ENCODE measurements at places on chromosomes 11 and 22.

DNA sequence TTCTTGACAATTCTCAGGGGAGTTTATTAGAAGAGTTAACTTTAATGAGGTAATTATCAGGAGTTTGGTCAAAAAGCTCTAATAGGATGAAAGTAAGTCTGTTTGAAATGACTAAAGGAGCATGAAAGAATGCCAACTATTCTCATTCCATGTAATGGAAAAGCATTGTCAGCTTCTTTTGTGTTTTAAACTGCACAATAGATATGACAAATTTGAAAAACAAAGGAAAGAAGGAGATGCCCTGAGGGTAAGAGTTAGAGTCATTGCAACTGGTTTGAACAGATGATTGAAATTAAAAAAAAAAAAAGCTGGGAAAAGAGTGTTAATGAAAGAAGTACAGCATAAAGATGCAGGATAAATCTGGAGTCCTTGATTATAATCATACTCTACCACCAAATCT is 296.8 kb upstream of the FOLH1 start:
- DNase-seq, result no peak

- DNase-seq, result no peak
Measured at GRCh38 chr11:117333917-117334316, 6.3 kb downstream of the CEP164 start.

DNA sequence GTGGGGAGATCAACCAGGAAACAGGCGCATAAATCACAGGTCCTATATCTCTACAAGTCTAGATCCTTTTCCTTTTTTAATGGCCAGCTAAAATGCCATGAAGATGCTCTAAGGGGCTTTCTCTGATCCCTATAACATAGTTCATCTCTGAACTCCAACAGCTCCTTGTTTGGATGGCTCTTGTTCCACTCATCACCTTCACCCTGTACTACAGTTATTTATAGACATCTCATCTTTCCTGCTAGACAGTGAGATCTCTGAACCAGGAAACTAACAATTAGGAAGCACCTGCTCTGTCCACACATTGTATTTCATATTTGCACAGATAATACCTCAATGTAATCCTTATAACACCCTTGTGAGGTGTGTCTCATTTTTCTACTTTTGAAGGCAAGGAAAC is 31.6 kb downstream of the KCNA4 start:
- no peak for DNase-seq

DNA sequence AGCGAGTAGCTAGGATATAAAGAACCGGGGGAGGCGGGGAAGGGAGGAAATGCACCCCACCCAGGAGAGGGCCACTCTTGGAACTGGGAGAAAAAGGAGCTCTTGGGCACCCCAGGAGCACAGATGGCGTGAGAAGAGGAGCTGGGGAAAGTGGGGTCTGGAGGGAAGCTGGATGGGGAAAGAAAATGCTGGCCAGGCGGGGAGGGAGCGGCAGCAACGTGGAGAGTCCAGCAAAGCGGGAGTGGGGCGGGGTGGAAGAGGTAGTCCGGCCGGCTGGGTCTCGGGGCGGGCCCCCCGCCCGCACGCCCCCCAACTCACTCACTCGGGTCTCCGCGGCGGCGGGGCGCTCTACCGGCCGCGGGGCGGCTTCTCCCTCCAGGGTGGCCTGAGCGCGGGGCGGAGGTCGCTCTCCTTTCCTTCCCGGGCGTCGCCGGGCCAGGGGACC is 522 bp downstream of the TOB2 start:
- DNase-seq, result no peak

DNA sequence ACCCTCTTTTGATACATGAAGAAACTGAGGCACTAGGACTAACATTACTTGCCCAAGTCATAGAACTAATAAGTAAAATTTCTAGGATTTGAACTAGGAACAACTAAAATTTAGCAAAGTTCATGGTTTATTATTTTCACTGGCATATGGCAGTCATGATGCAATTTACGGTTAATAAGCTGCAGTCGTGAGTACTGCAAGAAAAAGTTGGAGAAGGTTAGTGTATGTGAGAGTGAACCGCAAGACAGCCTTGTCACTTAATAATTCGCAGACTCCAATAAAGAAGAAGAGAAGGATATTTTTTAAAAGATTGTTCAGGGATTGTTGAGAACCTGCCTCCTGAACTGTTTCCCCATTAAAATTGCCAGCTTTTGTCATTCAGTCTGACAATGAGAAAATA is 663.4 kb upstream of the TENM4 start:
- no peak for DNase-seq

DNA sequence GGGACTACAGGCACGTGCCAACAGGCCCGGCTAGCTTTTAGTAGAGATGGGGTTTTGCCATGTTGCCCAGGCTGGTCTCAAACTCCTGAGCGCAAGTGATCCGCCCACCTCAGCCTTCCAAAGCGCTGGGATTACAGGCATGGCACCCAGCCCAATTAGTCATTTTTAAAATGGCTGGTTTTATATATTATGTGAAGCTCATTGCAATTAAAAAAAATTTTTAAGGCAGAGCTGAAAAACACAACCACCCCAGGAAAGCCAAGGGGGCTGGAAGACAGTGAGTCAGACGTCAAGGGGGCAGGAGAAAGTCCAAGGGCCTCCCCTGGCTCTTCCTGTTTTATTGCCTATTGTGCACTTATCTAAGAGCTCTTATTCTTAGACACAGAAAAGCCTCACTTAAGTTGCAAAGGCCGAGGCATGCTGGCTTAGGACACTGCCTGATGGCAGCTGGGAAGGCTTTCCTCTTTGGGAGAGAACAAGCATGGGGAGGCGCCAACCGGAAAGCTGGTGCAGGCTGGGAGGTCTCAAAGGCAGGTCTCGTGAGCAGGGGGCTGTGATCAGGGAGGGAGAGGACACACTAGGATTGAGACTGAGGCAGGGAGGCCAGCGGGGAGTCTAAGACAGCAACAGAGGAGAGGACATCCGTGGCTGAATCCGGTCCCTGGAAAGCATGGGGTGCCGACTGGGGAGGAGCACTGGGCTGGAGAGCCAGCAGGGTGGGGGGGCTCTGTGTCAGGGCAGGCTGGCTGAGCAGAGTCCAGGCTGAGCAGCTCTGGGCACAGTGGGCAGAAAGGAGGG is 11.1 kb upstream of the OSM start:
- DNase-seq, result no peak

- DNase-seq, result no peak
Measured at GRCh38 chr11:111220721-111221120, 24.8 kb upstream of the POU2AF2 start.

DNA sequence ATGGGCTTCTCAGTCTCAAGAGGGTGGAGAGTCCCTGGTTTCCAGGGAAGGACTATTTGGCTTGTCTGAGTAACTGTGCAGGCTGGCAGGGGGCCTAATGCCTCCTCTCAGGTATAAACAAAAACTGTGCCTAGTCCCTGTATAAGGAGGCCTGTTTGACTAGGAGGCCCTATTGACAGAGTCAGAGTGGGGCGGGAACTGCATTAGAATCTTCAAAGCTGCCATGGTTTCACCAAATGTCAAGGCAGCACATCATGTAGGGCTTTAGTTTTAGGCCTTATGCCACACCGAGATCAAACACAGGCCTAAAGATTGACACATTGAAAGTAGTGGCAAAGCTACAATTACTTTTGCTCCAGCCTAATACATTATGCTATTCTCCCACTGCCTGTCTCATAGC is 611.5 kb upstream of the B3GAT1 start:
- no peak for DNase-seq

DNA sequence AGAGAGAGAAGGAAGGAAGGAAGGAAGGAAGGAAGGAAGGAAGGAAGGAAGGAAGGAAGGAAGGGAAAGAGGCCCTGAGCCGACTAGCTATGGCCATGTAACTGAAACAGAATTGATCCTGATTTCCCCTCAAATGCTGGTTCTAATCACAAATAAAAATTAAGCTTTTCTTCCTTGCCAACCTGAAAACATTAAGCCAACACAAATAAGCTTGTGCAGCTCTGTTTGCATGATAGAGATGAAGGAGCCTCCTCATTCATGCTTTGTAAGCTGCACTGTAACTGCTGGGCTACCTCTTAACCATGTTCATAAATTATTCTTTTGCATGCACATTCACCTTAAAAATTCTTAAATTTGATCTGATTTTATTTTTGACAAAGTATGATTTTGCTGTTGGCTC is 27.7 kb upstream of the APOL5 start:
- DNase-seq, result no peak

- no peak for DNase-seq
Measured at GRCh38 chr11:62543680-62544444, 2.7 kb downstream of the AHNAK start.

GRCh38 chr22:46546466-46547178 is 9.2 kb upstream of the CELSR1 start:
- no peak for DNase-seq

- no peak for DNase-seq
Measured at GRCh38 chr22:29014293-29014692, 47.3 kb downstream of the C22orf31 start.

DNA sequence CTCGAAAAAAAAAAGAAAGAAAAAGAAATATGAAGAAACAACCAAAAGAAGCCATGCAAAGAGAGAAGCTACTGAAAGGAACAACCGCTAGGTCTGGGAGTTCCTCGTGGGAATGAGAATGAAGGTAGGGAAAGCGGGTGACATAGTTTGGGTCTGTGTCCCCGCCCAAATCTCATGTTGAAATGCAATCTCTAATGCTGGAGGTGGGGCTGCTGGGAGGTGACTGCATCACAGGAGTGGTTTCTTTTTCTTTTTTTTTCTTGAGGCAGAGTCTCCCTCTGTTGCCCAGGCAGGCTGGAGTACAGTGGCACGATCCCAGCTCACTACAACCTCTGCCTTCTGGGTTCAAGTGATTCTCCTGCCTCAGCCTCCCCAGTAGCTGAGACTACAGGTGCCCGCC is 9.7 kb upstream of the TXN2 start:
- no peak for DNase-seq

- no peak for DNase-seq
Measured at GRCh38 chr11:95084509-95084908, 5.1 kb upstream of the ENDOD1 start.

- no peak for DNase-seq
Measured at GRCh38 chr11:31882951-31883392, 71.8 kb upstream of the PAX6 start.

DNA sequence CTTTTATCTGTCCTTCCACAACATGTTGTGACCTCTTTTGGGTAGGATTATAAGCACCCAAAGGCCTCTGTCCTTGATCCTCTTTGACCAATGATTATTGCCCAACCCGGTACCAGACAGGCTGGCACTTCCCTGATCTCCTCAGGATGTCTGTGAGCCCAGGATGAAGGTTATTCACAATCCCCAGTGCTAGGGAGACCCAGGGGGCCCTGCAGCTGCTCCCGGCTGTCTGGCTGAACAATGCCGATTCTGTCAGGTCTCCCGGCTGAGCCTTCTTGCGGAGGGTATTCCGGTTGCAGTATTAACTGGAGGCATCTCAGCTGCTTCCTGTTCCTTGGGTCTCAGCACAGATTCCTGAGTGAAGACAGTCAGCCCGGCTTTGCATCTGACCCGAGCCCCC is 71.2 kb upstream of the CDON start:
- DNase-seq, result no peak

DNA sequence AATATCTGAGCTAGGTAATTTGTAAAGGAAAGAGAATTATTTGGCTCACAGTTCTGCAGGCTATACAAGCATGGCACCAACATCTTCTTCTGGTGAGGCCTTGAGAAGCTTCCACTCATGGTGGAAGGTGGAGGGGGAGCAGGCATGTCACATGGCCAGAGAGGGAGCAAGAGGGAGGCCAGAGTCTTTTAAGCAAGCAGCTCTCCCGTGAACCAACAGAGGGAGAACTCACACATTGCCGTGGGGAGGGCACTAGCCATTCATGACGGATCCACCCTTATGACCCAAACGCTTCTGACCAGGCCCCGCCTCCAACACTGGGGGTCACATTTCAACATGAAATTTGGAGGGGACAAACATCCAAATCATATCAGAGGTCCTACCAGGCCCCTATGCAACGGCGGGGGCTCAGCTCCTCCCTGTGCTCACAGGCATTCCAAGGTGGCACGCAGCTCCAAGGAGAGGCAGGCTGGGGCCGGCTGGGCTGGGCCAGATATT is 4.6 kb downstream of the C11orf96 start:
- no peak for DNase-seq

- DNase-seq, result no peak
Measured at GRCh38 chr11:122869622-122870021, 12.9 kb upstream of the JHY start.

DNA sequence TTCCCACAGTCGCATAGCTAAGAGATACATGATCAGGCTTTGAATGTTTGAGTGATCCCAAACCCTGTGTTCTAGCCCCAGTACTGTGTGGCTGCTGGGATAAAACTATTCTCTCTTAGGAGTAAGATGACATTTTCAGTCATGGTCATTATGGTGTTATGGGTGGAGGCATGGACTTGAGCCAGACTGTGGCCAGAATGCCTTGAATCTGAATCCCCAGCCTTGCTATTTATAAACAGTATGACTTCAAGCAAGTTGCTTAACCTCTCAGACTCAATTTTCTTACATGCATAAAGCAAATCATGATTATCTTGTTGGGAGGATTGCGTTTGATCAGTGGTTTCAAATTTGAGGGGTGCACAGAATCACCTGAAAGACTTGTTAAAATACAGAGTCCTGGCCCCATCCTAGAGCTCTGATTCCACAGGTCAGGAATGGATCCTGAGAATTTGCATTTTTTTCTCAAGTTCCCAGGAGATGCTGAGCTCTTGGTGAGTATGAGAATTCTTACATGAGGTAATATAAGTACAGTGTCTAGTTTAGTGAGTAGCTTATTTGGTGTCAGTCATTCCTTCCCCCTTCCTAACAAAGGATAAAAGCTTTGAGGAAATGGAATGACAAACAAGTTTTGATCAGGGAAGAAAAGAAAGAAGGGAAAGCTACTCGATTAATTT is 571.7 kb downstream of the METTL15 start:
- no peak for DNase-seq

- no peak for DNase-seq
Measured at GRCh38 chr11:122703541-122704272, 48.2 kb downstream of the UBASH3B start.

DNA sequence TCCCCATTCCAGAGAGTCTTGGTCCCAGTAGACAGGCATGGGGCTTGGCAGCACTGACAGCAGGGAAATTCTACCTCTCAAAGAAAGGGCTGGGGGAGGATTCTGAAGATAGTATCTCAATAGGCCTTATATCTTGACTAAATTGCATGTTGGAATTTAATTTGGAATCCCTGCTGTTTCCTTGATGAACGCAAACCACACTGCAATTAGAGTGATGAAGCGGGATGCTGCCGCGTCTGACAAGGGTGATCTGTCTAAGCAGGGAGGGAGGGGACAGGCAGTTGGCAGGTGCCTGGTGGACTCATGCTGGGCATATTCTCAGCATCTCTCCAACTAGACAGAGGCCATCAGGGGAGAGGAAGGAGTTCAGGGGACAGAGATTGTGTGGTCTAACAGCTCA is 48.4 kb downstream of the COMMD9 start:
- DNase-seq, result no peak

- no peak for DNase-seq
Measured at GRCh38 chr11:108975641-108976071, 310.8 kb downstream of the DDX10 start.

GRCh38 chr11:81829976-81830375 is 903.7 kb downstream of the FAM181B start:
- no peak for DNase-seq

Data from CD8-positive, alpha-beta T cell (primary cell).